Stimulated activated CD4-positive, alpha-beta T cell treated with anti-CD3 and anti-CD28 coated beads, TNF-alpha, amount 100 ng/mL, for 48 hours (primary cell): ENCODE measurements at places on chromosomes 7 and 10.

GRCh38 chr7:38312821-38313220 lies 39.4 kb upstream of the TARP start:
- DNase-seq, result no peak

GRCh38 chr10:3046981-3047547 lies 20.3 kb upstream of the PFKP start:
- no peak for DNase-seq

GRCh38 chr10:17255512-17255911 lies 27.5 kb downstream of the VIM start:
- DNase-seq, result no peak

- DNase-seq, result no peak
Measured at GRCh38 chr10:22321156-22321923, 441 bp downstream of the BMI1 start.

- DNase-seq, result no peak
Measured at GRCh38 chr10:123995461-123996131, 97.8 kb downstream of the CHST15 start.

GRCh38 chr10:28280652-28281051 lies 22.2 kb downstream of the MPP7 start:
- DNase-seq, result no peak

GRCh38 chr7:52911326-52911725 lies 124.1 kb upstream of the POM121L12 start:
- no peak for DNase-seq

DNA sequence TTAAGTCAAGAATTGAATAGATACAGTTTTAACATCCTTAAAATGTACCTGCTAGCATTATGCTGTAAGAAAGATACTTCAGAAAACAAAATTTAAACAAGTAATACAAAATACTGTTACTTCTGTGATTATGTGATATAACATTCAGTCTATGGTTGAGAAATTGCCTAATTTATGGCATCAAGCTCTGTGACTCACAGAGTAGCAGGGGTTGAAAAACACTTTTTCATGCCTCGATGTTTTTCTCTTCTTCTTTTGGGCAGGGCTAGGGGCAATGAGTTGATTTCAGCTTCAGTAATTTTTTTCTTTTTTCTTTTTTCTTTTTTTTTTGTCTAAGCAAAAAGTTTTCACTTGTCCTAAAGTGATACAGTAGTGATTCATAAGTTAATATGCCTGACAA lies 209.2 kb downstream of the MBL2 start:
- DNase-seq, result no peak

DNA sequence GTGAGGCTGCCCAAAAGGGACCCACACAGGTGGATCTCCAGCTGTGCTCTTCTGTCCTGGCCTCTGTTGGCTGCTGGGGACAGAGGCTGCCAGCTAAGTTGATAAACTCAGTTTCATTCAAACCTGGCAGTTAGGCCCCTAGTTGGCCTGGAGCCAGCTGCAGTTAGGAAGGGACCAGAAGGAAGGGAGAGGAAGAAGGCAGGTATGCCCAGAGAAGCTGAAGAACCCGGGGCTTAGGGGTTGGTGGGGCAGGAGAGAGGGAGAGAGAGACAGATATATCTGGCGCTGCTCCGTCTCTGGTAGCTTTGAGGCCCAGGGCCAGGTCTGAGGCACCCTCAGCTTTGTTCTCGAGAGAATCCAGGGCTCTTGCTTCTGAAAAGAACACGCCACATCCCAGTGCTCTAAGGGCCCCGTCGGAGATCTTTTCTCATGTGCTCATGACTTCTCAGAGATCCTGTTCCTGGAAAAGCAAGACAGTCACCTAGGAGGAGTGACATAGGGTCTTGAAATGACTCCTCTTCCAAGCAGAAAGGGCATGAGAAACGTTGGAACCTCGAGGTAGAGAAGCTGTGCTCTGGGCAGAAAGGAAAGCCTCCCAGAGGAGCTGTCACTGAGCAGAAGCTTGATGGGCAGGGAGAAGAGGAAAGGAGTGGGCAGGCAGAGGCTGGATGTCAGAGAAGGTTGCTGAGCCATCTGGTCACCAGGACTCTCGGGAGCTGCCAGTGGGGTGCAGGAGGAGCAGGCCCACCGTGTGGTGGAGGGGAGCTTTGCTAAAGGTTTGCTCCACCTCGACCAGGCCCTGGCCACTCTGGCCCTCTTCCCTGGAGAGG lies 153.6 kb downstream of the ARHGAP21 start:
- no peak for DNase-seq

- no peak for DNase-seq
Measured at GRCh38 chr10:101238732-101239105, 9.5 kb upstream of the LBX1 start.

DNA sequence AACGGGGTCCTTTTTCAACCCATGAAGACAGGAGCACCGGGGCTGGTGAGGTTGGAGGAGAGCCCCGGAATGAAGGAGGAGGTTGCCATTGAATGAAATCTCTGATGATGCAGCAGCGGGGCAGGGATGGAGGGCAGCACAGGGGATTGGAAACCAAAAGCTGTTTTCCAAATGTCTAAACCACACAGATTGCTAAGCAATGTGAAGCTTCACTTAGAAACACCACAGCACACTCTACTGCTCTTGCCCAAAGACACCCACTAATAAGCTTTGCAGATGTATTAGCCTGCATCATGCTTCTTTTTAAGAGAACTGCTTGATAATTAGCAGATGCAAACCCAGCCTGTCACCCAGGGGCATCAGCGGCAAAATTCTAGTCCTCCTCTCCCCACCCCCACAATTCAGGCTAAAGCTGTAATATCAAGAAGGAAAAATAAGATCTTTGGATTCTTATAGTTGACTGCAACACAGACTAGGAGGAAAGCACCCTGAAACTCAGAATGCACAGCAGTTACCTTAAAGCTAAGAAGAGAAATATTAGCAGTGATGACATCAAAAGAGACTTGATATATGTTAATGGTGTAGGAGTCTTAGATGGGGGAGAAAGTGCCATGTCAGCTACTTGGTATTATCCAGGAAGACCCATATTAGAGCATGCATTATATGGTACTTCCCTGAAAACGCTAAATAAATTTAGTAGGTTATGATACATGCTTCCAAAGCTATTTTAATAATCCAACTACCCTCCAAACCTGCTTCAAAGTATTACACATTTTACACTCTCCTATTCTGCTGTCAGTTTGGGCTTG lies 666.7 kb downstream of the KCNMA1 start:
- no peak for DNase-seq

- no peak for DNase-seq
Measured at GRCh38 chr7:42494736-42495135, 257.7 kb upstream of the GLI3 start.

- DNase-seq, result no peak
Measured at GRCh38 chr10:71562904-71563303, 156.7 kb downstream of the C10orf105 start.

- no peak for DNase-seq
Measured at GRCh38 chr10:79941146-79941545, 7.8 kb downstream of the SFTPD start.

GRCh38 chr10:8069627-8070026 lies 15.1 kb downstream of the GATA3 start:
- DNase-seq, result no peak

DNA sequence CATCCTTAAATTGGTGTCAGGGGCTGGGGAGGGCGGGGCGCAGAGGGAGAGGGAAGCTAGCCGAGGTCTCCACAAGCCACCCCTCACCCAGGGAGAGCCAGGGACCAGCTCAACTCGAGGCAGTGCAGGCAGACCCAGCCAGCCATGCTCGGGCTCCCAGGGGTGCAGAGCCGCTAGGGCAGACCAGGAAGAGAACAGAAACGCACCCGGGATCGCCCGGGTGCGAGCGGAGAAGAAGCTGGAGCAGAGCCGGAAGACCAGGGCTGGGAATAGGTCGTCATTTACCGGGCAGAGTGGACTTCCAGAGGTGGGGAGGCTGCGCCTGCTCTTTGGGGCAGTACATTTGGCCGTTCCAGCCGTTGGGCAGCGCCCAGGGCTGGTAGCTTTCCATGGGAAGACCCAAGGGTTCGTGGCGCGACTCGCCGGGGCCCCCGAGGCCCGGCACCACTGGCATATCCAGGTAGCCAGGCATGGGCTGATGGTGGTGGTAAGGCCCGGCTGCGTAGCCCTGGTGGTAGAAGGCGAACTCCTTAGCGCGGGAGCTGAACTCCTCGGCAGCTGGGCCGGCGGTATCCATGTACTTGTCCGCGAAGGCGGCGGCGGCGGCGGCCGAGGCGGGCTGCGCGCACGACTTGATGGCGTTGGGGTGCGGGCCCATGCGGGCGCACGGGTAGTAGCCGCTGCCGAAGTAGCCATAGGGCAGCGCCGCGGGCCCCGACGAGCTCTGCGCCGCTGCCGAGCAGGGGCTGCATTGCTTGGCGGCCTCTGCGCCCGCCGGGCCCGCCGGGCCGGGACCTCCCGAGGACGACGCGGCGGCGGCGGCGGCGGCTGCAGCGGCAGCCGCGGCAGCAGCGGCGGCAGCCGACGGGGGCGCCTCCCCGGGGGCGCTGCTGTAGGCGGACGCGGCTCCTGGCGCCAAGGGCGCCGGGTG lies 755 bp downstream of the HOXA13 start:
- DNase-seq, result no peak

DNA sequence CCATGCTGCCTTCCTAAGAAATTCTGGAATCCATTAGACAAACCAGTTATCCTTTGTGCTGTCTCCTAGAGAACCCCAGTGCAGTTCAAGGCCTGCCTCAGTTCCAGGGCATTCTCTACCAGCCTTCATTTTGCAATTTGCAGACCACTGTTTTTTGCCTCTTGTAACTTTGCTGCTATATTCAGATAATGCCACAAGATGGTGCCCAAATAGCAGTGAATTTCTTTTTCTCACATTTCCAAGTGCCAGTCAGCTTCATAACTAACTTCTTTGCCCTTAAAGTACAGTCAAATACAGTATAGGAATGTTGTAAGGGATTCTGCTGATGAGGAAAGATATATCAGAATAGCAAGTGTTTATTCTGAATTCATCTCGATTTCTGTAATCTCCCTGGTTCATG lies 25.2 kb downstream of the LOXL4 start:
- no peak for DNase-seq

DNA sequence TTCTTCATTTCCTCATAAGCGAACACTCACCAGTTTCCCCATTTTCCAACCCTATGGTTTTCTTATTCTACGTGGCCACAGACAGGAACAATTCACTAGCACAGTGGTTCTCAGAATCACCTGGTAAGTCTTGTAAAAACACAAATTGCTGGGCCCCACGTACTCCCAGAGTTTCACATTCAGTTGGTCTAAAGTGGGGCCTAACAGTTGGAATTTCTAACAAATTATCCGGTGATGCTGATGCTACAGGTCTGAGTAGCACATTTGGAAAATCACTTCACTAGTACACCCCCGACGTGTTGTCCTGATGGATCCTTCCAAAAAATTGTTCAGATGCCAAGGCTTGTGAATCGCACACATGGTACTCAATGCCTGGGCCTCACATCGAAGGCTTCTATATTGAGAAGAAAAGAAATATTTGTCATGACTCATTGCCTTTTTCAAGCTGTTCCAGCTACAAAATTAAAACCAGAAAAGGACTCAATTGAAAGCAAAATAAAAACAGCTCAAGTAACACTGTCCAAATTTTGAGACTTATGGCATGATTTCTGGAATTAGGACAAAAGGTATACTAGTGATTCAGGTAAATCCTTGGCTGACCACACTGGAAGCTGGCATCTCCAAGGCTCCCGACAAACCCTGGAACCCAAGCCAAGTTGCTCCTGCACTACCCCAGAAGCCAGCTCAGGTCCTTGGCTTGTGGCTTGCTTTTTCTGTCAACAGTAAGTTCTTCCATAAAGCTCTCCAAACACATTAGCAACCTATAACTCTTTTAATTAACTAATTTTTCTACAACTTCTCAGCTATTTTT lies 12.9 kb upstream of the VIM start:
- DNase-seq, result no peak

DNA sequence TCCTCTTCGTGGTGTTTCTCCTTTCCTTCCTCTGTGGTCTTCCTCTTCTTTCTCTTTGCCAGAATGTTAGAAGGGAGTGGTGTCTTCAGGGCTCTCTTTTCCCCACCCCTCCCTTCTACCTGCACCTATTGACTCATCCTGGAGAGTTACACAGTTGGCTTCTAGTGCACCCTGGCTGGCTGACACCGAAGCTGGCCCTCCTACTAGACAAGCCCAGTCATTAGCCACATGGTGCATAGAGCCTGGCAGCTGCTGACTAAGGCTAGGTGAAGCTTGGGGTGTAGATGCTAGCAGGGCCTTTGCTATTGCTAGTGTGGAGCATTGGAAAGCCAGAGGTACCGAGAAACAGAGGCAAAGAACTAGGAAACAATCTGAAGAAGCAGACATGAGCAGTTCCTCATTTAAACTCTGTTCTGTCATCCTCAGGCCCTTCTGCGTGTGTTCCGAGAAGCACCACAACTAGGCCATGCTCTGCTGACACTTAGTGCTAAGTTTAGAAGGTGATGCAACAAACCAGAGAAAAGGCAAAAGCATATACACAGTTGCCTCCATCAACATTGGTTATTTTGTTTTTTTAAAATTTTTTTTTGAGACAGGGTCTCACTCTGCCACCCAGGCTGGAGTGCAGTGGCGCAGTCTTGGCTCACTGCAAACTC lies 213.9 kb downstream of the BAMBI start:
- DNase-seq, result no peak
